ENCODE measurements at places on chromosomes 5 and 9. TPM values are rescaled to one million over a fixed set of nuclear protein-coding genes. Genes with fewer than 3 reads are reported as not detected.

Gene PCDHB7
- total RNA-seq: under 0.01 TPM

Gene FGF1
- 0.21 TPM for total RNA-seq

Gene SLC9A3
- total RNA-seq: 2.6 TPM

Gene SLCO6A1
- total RNA-seq: not detected

Gene ECM2
- total RNA-seq: 1.4 TPM

Gene HAPLN1
- under 0.01 TPM for total RNA-seq

Gene NDUFS4
- total RNA-seq: 130 TPM

Gene ROPN1L
- total RNA-seq: under 0.01 TPM

Gene KCNV2
- total RNA-seq: not detected

Gene GPX3
- 147 TPM for total RNA-seq
